ENCODE measurements at places on chromosomes 3 and 15. TPM values are rescaled to one million over a fixed set of nuclear protein-coding genes. Genes with fewer than 3 reads are reported as not detected.
A peak's percentile ranks its signal among the peaks of the same experiment; 100 is the strongest.

DNA sequence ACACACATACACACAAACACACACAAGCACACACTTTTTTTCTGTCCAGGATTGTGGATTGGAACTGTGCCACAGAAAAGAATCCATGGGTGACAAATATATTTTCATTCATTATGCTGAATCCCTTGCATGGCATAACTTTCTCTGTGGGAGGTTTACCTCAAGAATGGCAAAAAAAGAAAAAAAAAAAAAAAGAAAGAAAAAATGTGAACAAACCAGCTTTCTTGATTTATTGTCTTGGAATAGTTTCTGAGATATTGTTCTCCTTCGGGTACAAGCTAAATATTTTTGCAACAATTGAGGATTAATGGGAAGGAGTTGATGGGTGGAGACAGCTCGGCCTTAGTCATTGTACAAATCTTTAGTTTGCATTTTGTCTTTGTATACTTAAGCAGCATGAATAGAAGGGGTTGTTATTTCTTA, 153.1 kb downstream of the GMNC start:
- H3K4me3 ChIP-seq, result no peak overlapping the region
- peaks cover 11% of the 10 kb centered on the region for H3K27me3 ChIP-seq
- DNase-seq, result no peak
- H3K4me1 ChIP-seq, result no peaks in the 10 kb centered on the region

DNA sequence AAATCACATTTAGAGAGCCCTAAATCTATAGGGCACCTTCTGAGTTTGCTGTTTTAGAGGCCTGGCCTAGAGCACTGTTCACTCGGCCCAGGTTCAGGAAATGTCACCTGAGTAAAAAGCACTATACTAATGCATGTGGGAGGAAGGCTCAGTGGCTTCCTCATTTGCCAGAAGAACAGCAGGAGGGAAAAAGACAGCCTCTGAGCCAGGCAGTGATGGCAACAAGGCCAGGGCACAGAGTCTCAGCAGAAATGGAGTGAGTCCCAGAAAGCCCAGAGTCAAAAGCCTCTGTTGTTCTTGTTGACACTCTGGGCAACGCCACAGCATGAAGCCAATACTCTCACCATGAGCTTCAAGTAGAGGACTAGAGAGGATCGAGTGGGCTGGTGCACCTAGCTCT, 25.9 kb downstream of the LTF start:
- H3K27me3 ChIP-seq, result no peaks in the 10 kb centered on the region
- H3K4me3 ChIP-seq, result no peak overlapping the region
- no peaks in the 10 kb centered on the region for H3K36me3 ChIP-seq
- H3K4me1 ChIP-seq, result no peaks in the 10 kb centered on the region
- H3K27ac ChIP-seq, result no peak overlapping the region
- no peak for DNase-seq

GRCh38 chr3:130392266-130392665, 46.8 kb downstream of the COL6A5 start:
- no peaks in the 10 kb centered on the region for H3K27me3 ChIP-seq
- no peaks in the 10 kb centered on the region for H3K4me1 ChIP-seq
- no peak for DNase-seq
- H3K27ac ChIP-seq, result no peak overlapping the region

DNA sequence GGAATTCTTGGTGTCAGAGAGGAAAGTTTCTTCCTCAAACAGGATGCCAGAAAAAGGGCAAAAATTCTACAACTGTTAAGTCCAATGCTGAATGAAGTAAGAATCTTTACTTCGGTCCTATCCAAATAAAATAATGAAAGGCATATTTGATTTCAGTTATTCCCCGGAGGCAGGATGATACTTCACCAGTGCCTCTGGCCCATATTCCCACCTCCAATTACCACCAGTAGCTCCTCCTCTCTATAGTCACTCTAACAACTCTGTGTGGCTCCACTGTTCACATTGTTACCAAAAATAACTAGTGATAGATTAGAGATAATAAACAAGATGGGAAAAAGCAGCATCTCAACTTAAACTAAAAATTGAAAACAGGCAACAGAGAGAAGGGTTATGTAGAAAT, 20.7 kb downstream of the MAP1A start:
- no peak overlapping the region for H3K4me3 ChIP-seq
- no peaks in the 10 kb centered on the region for H3K36me3 ChIP-seq
- no peaks in the 10 kb centered on the region for H3K27me3 ChIP-seq
- no peak overlapping the region for H3K27ac ChIP-seq
- no peaks in the 10 kb centered on the region for H3K4me1 ChIP-seq

DNA sequence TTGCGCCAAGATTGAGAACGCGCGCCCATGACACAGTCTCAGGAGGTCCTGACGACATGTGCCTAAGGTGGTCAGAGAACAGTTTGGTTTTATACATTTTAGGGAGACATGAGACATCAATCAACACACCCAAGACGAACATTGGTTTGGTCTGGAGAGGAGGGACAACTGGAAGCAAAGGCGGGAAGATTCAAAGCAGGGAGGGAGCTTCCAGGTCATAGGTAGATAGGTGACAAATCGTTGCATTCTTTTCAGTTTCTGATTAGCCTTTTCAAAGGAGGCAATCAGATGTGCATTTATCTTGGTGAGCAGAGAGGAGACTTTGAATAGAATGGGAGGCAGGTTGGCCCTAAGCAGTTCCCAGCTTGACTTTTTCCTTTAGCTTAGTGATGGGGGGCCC, 828.4 kb upstream of the DPPA4 start:
- H3K27me3 ChIP-seq, result no peaks in the 10 kb centered on the region
- H3K4me3 ChIP-seq, result no peak overlapping the region
- no peaks in the 10 kb centered on the region for H3K36me3 ChIP-seq
- DNase-seq, result no peak

DNA sequence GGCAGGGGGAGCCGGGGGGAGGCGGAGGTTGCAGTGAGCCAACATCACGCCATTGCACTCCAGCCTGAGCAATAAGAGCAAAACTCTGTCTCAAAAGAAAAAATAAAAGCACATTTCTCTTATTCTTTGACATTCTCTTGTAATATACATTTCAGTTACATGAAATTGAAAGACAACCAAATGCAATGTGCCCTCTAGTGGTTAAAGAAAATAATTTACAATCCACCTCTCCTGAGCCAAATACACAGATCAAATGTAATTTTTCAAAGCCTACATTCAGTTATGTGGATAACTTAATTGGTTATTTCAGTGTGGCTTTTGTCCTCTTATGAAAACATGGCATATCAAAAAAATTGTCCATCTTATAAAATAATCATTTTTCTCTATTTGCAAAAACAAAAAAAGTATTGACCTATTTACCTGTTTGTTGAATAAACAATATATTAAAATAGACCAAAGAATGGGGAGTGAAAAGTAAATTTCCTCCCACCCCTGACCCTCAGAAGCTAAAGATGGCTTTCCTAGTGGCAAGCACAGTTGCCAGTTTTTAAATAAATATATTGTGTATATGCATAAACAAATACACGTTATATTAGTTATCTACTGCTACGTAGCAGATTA, 14.2 kb upstream of the U2SURP start:
- H3K4me1 ChIP-seq, result no peaks in the 10 kb centered on the region
- no peak overlapping the region for H3K27ac ChIP-seq
- H3K36me3 ChIP-seq, result no peaks in the 10 kb centered on the region
- H3K4me3 ChIP-seq, result no peak overlapping the region
- peak; percentile 52 for DNase-seq
- no peaks in the 10 kb centered on the region for H3K27me3 ChIP-seq

GRCh38 chr15:39747326-39747725, 35.3 kb downstream of the FSIP1 start:
- H3K27ac ChIP-seq, result peak overlapping the region; percentile 77
- H3K4me1 ChIP-seq, result no peaks in the 10 kb centered on the region
- no peak overlapping the region for H3K4me3 ChIP-seq
- no peak for DNase-seq
- H3K27me3 ChIP-seq, result no peaks in the 10 kb centered on the region

GRCh38 chr3:168952551-168952950, 711.0 kb downstream of the MECOM start:
- H3K4me3 ChIP-seq, result no peak overlapping the region
- H3K4me1 ChIP-seq, result no peaks in the 10 kb centered on the region
- no peak for DNase-seq
- H3K27ac ChIP-seq, result no peak overlapping the region
- H3K27me3 ChIP-seq, result no peaks in the 10 kb centered on the region

DNA sequence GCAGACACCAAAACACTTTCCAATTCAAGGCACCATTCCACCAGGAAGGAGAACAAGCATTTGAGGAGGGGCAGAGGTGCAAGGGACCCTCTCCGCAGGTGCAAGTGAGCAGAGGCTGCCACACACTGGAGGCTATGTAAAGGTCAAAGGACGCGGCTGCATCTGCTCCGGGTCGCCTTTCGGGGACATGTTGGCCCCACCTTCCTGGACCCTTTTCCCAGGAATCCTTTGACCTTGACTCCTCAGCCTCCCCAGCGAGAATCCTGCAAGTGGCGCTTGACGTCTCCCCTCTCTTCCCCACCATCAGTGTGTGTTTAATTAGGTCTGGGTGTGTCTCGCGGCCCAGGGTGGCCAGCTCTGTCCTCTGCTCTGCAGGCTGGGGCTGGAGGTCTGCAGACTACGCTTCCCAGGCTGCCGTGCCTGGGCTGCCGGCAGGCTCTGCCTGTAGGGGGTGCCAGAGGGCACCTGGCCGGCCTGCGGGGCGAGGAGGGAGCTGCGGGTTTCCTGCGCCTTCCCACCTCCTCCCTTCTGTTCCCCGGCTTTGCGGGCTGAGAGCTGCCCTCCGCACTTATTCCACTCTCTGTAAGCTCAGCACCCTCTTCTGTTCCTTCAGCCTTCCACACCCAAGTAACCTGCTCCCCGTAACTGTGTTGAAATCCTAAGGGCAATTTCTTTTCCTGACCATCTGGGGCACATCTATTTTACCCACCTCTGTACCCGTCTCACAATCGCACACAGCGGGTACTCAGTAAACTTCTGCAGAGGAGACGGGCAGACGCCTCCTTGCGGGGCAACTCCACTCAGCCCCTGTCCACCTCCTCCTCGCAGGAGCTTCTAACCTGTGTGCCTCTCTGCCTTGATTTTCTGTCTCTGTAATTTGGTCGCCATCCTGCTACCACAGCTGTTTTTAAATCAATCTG, 129.8 kb downstream of the NSMCE3 start:
- peaks cover 5% of the 10 kb centered on the region for H3K27me3 ChIP-seq
- H3K4me1 ChIP-seq, result no peaks in the 10 kb centered on the region
- H3K27ac ChIP-seq, result no peak overlapping the region
- H3K4me3 ChIP-seq, result no peak overlapping the region
- no peaks in the 10 kb centered on the region for H3K36me3 ChIP-seq

GRCh38 chr3:126340081-126340511, 17.1 kb downstream of the KLF15 start:
- DNase-seq, result no peak
- H3K27ac ChIP-seq, result no peak overlapping the region
- peaks cover 10% of the 10 kb centered on the region for H3K4me1 ChIP-seq
- H3K4me3 ChIP-seq, result no peak overlapping the region
- no peaks in the 10 kb centered on the region for H3K27me3 ChIP-seq
- H3K36me3 ChIP-seq, result no peaks in the 10 kb centered on the region

- H3K4me3 ChIP-seq, result no peak overlapping the region
- H3K36me3 ChIP-seq, result no peaks in the 10 kb centered on the region
- H3K27me3 ChIP-seq, result no peaks in the 10 kb centered on the region
These were observed 6.2 kb downstream of the CLDN11 start for GRCh38 chr3:170424879-170425278.

GRCh38 chr3:89682556-89682955, 575.1 kb downstream of the EPHA3 start:
- DNase-seq, result no peak
- H3K36me3 ChIP-seq, result no peaks in the 10 kb centered on the region
- no peak overlapping the region for H3K4me3 ChIP-seq
- peaks cover 4% of the 10 kb centered on the region for H3K4me1 ChIP-seq
- no peak overlapping the region for H3K27ac ChIP-seq

- DNase-seq, result no peak
- H3K27me3 ChIP-seq, result no peaks in the 10 kb centered on the region
These were observed 1051.8 kb upstream of the CFAP20DC start for GRCh38 chr3:60101621-60102020.

GRCh38 chr3:39903253-39903652, 93.8 kb downstream of the MYRIP start:
- H3K36me3 ChIP-seq, result no peaks in the 10 kb centered on the region
- H3K27ac ChIP-seq, result no peak overlapping the region
- DNase-seq, result no peak
- H3K4me1 ChIP-seq, result peaks cover 14% of the 10 kb centered on the region
- H3K27me3 ChIP-seq, result no peaks in the 10 kb centered on the region

GRCh38 chr3:160980740-160981139, 124.4 kb downstream of the B3GALNT1 start:
- H3K27ac ChIP-seq, result no peak overlapping the region
- no peak overlapping the region for H3K4me3 ChIP-seq
- H3K27me3 ChIP-seq, result no peaks in the 10 kb centered on the region
- H3K36me3 ChIP-seq, result no peaks in the 10 kb centered on the region
- DNase-seq, result no peak
- no peaks in the 10 kb centered on the region for H3K4me1 ChIP-seq

- no peaks in the 10 kb centered on the region for H3K36me3 ChIP-seq
- DNase-seq, result no peak
- peaks cover 4% of the 10 kb centered on the region for H3K4me1 ChIP-seq
- no peak overlapping the region for H3K4me3 ChIP-seq
- no peaks in the 10 kb centered on the region for H3K27me3 ChIP-seq
- no peak overlapping the region for H3K27ac ChIP-seq
These were observed 1044.5 kb downstream of the TUSC7 start for GRCh38 chr3:117754058-117754457.

GRCh38 chr3:11240496-11240895, 31.7 kb upstream of the ATG7 start:
- H3K27ac ChIP-seq, result no peak overlapping the region
- H3K27me3 ChIP-seq, result no peaks in the 10 kb centered on the region
- H3K4me1 ChIP-seq, result peaks cover 14% of the 10 kb centered on the region
- DNase-seq, result no peak
- no peaks in the 10 kb centered on the region for H3K36me3 ChIP-seq

DNA sequence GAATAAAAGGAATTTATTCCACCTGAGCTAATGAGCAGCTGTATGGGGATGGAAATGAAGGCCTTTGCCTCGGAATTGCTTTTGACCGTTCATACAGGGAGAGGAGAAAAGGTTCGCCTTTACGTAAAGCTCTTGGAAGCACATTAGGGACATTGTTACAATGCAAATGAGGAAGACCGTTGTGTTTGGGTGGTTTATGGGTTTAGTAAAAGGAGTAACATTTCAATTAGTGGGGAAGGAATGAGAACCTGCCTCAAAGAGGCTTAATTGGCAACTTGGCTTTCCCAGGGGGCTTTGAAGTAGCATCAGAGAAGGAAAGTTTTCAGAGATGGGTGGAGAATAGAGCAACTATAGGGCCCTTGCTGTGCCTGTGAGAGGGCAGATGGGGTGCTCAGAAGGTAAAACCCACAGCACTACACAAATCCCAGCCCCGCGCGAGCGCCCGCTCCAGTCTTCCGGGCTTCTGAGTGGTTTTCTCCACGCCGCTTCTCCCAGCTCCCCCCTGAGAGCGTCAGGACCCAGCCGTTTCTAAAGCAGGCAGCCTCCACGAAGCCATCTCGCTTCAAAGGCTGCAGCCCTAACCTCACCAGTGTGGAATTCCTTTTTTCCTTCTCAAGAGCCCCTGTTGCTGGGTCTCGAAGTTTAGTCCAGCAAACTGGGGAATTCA, 192.0 kb upstream of the HES1 start:
- no peak overlapping the region for H3K4me3 ChIP-seq
- no peak overlapping the region for H3K27ac ChIP-seq
- no peaks in the 10 kb centered on the region for H3K36me3 ChIP-seq

GRCh38 chr3:185465471-185465870, 33.4 kb downstream of the TMEM41A start:
- peaks cover 15% of the 10 kb centered on the region for H3K36me3 ChIP-seq
- H3K27ac ChIP-seq, result no peak overlapping the region
- no peak overlapping the region for H3K4me3 ChIP-seq

RASGRP1 gene
- 0.03 TPM for polyA plus RNA-seq

C3orf52 gene
- polyA plus RNA-seq, result 5.4 TPM

PRR23C gene
- not detected for polyA plus RNA-seq

EPHB1 gene
- 0.84 TPM for polyA plus RNA-seq

ACKR2 gene
- 0.10 TPM for polyA plus RNA-seq

MST1R gene
- 0.23 TPM for polyA plus RNA-seq

NAA50 gene
- 79.5 TPM for polyA plus RNA-seq

EMC7 gene
- polyA plus RNA-seq, result 105 TPM

OSTN gene
- not detected for polyA plus RNA-seq

WDR82 gene
- polyA plus RNA-seq, result 57.8 TPM

All from SK-N-SH (cell line).